Activated CD8-positive, alpha-beta T cell treated with anti-CD3 and anti-CD28 coated beads, Interleukin-2, amount 10 ng/mL, durations not matched to agents 7 days and 5 days (primary cell): ENCODE measurements at places on chromosomes 2 and 18. TPM values are rescaled to one million over a fixed set of nuclear protein-coding genes. Genes with fewer than 3 reads are reported as not detected.

Gene MAP3K20
- 15.6 TPM for total RNA-seq

GRCh38 chr2:72813841-72814240 lies 12.0 kb downstream of the EXOC6B start:
- no peak for DNase-seq

DNA sequence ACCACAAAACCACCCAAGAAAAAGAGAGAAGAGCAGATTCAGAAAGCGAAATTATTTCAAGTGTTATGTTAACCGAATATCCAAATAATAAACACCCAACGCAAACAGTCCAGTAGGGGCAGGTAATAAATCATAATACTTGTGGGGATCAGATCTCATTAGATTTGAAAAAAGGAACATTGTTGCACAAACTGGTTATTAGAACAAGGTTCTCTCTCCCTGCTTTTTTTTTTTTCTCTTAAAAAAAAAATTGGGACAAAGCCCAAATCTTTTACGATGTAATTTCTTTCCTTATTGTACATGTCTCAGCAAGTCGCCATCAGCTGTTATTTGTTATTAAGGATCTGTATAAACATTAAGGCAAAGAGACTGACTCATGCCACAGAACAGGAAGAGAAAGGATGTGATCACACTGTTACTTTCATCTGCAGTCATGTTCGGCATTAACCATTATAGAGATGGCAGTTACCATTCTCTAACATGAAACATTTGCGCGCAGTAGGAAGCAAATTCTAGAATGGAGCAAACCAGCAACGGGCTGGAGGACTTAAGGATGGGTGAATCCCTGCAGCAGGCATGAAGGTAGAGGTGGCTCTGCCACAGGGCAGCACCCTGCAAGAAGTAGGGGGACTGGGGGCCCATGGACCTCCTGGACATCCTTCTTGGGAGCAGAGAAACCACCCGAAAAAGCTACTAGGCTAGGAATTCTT lies 42.0 kb downstream of the EPHA4 start:
- no peak for DNase-seq

- no peak for DNase-seq
These were observed 36.8 kb upstream of the CPS1 start for GRCh38 chr2:210519594-210519993.

GRCh38 chr18:48006415-48007175 lies 76.1 kb upstream of the SMAD2 start:
- no peak for DNase-seq

GRCh38 chr2:120230515-120231471 lies 7.6 kb upstream of the TMEM185B start:
- DNase-seq: no peak

Gene ANKRD53
- not detected for total RNA-seq

DNA sequence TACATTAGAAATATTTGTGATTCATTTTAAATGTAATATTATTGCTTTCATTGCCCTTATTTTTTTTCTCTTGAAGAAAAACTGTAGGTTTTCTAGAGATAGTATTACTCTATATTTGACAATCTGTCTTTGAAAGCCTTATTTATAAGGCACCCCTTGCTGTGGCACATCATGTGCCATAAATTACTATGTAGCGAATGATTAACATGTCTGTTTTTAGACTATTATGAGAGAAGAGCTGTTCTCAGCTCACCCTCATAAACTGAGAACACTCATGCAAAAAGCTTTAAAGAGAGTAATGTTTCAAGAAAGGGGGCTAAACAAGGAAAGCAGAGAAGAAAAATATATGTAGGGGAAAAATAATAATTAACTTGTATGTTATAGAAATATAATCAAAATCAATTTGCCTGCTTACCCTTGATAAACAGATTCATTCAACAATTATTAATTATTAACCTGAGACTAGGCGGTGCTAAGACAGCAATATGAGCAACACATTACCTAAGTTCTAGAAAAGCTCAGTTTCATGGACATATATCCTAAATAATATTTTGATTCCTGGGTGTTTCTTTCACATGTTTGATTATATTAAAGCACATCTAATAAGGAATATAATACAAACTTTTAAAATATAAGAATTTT lies 69.0 kb downstream of the RAB3GAP1 start:
- no peak for DNase-seq

DNA sequence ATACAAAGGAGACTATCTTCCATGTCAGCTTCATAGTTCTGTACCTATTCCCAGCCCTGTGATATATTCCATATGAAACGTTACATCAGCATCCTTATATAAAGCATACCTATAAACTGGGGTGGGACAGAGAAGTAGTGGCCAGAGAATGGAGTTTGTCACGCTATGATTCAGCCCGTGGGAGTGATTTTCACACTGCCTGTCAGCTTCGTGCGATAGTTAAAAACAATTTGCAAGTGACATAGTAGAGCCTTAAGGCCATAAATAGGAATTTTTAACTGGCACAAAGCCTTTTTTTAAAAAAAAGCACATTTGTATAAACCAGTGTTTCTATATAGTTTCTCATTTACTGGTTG lies 30.2 kb downstream of the PKP4 start:
- DNase-seq: no peak

DNA sequence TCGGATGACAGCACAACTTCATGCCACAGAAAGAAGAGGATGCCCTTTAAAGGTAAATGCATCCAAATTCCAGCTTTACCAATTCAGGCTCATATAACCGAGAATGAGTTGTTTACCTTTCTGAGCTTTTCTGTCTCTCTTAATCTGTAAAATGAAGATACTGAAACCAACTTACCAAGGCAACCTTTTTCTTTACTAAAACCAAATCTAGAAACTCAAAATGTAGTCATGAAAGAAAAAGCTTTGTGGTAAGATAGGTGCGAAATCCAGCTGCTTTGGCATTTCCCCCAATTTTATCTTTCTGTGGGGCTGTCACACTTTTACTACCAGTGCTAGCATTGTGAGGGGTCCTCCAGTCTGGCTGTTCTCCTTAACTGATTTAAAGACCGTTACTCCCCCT lies 240.4 kb downstream of the IKZF2 start:
- DNase-seq: no peak

DNA sequence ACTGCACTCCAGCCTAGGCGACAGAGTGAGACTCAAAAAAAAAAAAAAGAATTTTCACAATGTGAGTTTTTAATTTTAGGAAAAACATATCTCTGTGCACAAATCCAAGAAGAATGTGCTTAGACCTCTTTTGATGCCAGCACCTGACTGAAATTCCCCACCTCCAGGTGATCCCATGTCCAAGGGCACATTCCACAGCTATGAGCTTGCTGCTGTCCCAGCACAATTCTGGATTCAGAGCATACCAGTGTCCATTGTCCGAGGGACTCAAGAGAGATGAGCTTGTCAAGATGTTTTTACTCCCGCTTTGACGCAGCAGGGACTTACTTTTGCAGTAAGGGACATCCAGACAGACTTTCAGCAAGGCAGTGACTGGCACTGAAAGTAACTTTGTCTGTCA lies 489.1 kb upstream of the ACVR2A start:
- no peak for DNase-seq

Gene EIF2AK3
- 19.7 TPM for total RNA-seq

Gene EVA1A
- not detected for total RNA-seq

DNA sequence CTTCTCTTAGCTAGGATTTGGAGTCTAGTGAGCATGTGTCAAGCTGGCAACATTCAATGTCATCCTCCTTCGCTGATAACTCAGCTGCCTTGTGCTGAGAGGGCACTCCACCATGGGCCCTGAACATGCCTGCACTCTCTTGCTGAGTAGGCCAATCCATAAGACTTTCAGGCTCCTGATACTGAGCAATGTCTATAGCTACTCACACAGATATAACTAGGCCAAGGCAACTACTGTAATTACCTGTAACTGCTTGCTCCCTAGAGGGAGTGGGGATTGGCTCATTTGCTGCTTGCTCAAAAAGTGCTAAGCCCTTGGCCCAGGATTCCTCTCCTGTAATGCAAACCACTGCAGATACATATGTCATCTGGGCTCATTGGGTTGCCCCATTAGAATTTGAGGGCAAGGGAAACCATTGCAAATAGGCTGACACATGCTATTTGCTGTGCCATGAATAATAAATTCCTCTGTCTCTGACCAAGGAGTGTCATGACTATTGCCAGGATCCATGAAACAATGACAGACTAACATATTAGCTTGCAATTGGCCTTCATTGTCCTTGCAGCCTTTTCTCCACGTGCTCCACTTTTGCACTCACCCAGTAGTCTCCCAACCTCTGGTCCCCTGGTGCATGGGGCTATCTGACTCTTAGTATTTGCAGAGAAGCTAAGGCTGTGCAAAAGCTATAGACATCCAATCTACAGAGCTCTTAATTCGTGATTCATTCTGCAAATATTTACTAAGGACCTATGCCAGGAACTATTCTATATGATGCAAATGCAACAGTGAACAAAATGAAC lies 36.9 kb upstream of the BMPR2 start:
- no peak for DNase-seq

Gene TCF7L1
- total RNA-seq: not detected

Gene CPS1
- total RNA-seq: 1.2 TPM

GRCh38 chr18:1014951-1015624 lies 110.4 kb downstream of the ADCYAP1 start:
- DNase-seq: no peak

Gene TBR1
- not detected for total RNA-seq

- no peak for DNase-seq
These were observed 23.5 kb downstream of the GPD2 start for GRCh38 chr2:156459720-156460119.

Gene OBSL1
- 0.45 TPM for total RNA-seq

GRCh38 chr2:104041351-104041750 lies 812.6 kb upstream of the POU3F3 start:
- DNase-seq: no peak
